NCI-H510A (cell line): ENCODE measurements at places on chromosomes 3 and 15.

DNA sequence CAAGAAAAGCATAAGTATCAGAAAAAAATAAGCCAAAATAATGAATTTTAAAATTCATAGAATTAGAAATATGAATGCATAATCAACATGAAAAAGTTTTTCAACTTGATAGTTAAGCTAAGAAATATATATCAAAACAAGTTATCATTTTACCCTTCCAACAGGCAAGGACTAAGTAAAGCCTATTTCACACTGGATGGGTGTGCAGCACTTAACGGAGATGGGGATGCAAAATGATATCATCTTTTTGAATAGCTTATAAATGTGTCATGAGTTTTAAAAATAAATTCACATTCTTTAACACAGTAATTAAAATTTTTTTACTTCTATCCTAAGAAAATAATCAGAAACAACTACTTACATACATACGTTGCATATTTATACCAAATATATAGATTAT, 20.9 kb downstream of the PIK3R4 start:
- DNase-seq: no peak

DNA sequence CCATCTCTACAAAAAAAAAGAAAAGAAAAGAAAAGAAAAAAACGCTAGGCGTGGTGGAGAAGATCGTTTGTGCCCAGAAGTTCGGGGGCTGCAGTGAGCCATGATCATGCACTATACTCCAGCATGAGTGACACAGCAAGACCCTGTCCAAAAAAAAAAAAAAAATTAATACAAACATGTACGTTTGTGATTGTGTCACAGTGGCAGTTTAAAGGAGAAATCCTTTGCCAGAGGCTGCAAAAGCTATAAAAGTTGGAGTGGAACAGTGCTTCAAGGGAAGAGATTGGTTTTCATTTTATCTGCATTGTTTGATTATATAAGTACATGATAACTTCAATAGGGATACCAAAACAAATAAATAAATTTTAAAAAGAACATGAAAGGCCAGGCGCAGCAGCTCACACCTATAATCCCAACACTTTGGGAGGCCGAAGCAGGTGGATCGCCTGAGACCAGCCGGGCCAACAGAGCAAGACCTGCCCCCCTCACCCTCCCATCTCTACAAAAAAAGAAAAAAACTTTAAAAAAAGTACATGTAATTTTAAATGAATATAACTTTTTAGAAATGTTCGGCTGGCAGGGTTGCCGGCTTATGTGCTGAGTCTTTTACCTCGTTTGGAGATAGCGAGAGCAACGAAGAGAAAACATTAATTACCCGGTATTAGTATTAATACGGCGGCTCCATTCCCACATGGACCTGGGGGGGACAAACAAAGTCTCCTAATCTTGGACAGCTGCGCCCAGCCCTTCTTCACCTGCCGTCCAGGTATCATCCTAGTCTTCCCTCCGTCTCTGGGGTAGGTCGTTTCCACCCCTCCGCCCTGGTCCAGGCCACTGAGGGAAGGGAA, 573 bp upstream of the DIS3L start:
- no peak for DNase-seq

DNA sequence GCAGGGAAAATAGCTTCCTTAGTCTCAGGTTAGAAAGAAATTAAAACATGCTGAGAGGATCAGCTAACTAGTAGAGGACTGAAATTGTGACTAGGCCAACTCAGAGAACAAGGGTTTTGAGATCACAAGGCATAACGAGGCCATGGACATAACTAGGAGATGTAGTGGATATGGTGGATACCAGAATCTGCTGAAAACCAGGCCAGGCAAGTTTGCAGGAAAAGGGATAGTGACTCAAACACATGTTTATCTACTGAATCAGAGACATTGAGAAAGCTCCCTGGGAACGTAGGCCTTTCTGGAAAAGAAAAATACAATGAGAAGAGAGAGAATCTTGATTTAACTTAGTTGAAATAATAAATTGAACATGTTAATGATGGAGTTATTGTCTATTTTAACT, 326.5 kb upstream of the GBE1 start:
- DNase-seq: no peak

GRCh38 chr15:81685237-81685636, 311.2 kb upstream of the TMC3 start:
- no peak for DNase-seq

DNA sequence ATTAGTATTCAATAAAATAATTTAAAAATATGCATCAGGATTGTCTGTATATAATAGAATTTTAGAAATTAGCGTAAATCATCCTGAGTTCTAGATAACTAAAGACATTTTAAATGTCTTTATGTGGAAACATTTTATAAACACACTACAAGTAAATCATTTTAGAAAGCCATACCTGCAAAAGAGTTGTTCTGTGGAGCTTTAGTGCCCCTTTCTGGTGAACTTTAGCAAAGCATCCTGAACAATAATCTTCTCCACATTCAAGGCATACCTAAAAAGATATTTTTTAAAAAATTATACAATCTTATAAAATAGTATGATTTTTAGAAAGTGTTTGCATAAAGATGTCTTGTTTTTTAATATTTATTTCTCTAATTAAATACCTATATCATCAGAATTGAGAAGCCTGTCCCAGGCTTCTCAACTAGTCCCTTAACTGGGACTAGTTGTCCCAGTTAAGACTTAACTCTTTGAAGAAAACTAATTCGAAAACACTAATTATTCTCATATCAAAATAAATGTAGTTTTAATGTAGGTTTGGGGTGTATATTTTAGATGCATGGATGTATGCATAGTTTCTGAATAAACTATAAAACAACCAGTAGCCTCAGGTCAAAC, 29.7 kb downstream of the ZBBX start:
- no peak for DNase-seq

DNA sequence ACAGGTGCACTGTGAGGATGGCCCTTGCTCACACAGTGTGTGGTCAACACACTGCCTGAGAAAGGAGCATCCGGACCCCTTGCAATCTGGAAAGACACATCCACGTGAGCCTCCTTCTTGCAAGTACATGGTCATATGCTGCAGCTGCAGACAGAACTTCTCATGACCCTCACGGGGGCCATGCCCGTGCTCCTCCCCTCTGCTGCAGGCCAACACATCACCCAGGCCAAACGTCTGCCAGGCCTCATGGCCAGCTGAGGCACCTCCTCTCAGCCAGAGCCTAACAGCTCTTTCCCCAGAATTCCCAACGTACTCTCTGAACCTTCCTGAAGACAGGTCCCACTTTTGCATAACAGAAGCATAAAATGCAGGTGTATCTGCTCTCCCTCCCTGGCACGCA, 25.3 kb downstream of the SLC41A3 start:
- DNase-seq: no peak

GRCh38 chr3:38549082-38549481, 52.9 kb downstream of the EXOG start:
- no peak for DNase-seq

GRCh38 chr15:38670128-38671005, 105.8 kb upstream of the RASGRP1 start:
- no peak for DNase-seq

GRCh38 chr3:129023909-129024308, 22.8 kb downstream of the EFCC1 start:
- no peak for DNase-seq

- DNase-seq: no peak
Observed at GRCh38 chr15:65406424-65407000, 16.2 kb downstream of the IGDCC4 start.

GRCh38 chr3:124811436-124811835, 75.7 kb downstream of the ITGB5 start:
- no peak for DNase-seq

DNA sequence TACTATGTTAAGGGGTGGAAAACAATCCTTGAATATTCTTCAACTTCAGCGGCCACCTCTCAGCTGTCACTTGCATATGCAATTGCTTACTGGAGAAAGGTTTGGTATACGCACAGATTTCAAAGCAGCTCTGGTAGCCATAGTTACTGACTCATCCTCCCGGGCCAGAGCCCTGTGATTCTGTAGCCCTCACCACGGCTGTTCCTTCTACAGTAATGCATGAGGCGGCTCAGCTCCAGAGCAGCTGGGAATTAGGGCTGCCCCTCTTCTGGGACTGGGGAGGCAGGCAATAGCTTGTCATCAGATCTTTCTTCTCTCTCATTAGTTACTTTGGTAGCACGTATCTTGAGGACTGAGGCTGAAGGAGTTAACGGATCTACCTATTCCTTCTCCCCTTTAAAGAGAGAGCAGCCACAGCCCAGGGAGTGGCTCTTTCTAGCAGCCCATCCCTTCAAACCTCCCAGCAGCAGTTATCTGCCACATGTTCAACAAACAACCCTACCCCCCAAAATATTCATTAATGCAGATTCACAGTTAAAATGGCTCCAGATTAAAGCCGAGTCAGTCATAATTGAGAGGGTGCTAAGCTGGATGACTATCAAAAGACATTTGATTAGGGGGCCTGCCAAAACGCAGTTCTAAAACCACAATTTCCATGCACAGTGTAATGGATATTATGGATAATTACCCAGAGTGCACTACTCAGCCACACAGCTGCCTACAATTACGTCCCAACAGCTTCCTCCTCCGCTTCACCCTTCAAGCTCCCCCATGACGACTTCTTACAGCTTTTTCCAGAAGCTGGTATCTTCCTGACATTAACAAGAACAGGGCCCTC, 54.7 kb downstream of the ETV5 start:
- DNase-seq: no peak

DNA sequence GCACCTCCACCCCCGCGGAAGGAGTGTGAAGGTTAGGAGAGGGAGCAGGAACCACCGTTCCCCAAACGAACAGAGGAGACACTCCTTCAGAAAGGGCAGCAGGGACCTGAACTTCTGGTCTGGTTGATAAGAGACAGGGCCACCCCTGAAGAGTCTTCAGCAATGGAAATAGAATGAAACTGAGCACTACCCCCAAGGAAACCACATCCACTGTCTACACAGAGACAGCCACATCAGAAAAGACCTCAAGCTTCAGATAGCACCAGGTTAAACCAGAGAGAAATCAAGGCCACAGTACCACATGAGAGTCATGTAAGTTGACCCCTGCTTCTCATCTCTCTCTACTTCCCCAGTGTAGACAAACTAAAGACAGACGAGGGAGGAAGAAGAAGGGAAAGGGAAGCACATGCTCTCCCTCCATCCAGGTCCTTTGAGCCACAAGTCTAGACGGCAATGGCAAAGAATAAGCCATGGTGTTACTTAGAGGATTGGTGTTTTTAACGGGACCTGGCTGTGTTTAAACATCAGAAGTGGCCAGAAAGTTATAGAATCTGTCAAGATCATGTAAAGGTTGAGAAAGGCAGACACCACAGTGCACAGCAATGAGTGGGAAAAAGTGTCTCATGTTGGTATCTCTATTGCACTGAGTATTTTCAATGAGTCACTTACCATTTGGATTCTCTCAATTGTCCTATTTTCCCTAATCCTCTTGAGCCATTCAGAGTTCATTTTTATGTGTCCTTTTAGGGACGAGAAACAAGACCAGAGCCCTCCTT, 31.4 kb upstream of the CTNNB1 start:
- no peak for DNase-seq

DNA sequence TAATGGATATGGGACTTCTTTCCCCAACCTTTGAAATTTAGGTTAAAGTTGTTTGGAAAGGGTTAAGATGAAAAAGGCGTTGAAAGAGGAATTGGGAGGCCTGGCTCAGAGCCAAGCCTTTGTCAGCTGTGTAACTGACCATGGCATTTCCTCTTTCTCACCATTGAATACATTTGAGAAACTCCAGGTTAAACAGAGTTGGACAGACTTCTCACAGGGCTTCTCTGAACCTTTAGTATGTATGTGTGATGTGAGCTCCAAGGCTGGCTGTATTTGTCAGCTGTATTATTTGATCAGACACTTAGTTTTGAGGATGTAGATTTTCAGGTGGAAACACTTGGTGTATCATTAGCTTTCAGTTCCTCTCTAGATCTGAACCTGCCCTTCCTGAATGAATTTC, 136.4 kb upstream of the GOLGA6L4 start:
- no peak for DNase-seq

- no peak for DNase-seq
Observed at GRCh38 chr3:126908752-126909275, 74.1 kb upstream of the PLXNA1 start.

- DNase-seq: no peak
Observed at GRCh38 chr15:90351479-90352106, 491 bp upstream of the ZNF774 start.

- DNase-seq: no peak
Observed at GRCh38 chr3:196555295-196555694, 13.1 kb downstream of the WDR53 start.

- DNase-seq: no peak
Observed at GRCh38 chr15:25710184-25710583, 152.9 kb downstream of the ATP10A start.

DNA sequence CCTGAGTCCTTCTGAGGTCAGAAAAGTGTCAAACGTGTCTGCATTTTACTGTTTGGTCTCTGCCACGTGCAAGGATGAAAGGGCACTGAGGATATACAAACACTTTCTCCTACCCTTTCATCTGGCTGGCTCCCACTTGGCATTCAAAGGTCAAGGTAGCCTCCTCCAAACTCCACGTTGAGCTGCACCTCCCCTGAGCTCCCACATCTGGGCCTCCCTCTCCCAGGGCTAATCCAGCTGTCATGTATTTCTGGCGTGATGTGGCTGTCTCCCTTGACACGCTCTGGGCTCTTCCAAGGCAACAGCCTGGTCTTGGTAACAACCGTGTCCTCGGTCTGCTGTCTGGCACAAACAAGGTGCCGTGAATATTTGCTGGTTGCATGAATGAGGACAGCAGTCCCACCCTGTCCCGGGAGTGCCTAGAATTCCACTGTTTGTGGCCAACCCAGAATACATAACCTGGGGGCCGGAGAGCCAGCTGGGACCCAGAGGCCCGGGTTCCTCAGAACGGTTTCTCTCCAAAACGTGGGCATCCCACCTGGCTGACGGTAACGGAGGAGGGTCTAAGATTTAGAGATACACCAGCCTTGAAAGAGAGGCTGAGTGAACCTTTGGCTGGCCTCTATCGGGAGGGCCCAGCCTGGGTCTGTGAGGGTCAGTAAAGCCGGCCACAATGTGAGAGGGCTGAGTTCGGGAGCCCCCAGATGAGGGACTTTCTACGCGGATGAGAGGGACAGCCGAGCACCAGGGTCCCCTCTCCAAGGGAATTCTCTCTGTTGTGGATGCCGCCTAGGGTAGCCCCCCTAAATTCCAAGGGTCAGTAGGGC, 767 bp downstream of the GLT8D1 start:
- DNase-seq: no peak

DNA sequence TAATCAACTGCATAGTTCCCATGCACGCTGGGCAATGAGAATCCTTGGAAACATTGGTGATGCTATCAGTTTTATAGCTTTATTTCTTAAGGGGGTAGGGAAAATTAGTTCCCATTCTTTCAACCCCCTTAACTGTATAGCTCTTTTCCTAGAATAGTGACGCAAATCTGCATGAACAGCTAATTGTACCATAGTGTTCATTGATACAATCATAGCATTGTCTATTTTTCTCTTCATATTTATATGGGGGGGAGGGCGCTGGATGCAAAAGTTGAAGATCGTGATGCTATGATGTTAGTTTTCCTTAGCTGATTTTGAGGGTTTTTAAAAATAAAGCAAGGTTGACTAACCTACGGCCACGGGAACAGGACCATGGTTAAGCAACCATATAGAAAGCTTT, 32.4 kb upstream of the SAMMSON start:
- no peak for DNase-seq
